Colonic mucosa (tissue), 4 donors: ENCODE measurements at places on chromosomes 6 and 20. TPM values are rescaled to one million over a fixed set of nuclear protein-coding genes. Genes with fewer than 3 reads are reported as not detected.

GRCh38 chr20:47549671-47550070 is 48.0 kb downstream of the NCOA3 start:
- H3K4me1 ChIP-seq, result no peaks in the 10 kb centered on the region
- DNase-seq, result no peak
- no peak overlapping the region for H3K27ac ChIP-seq
- H3K36me3 ChIP-seq, result no peaks in the 10 kb centered on the region
- H3K27me3 ChIP-seq, result no peaks in the 10 kb centered on the region
- H3K4me3 ChIP-seq, result no peak overlapping the region

Gene TGM3
- total RNA-seq, result 0.27 TPM

GRCh38 chr6:109304284-109305015 is 77.8 kb downstream of the CD164 start:
- no peaks in the 10 kb centered on the region for H3K36me3 ChIP-seq
- peaks cover 5% of the 10 kb centered on the region for H3K4me1 ChIP-seq
- peak overlapping the region; percentile 16 for H3K27ac ChIP-seq
- no peaks in the 10 kb centered on the region for H3K27me3 ChIP-seq

Gene ADTRP
- 79.9 TPM for total RNA-seq

Gene HLA-DRA
- total RNA-seq, result 44.3 TPM

DNA sequence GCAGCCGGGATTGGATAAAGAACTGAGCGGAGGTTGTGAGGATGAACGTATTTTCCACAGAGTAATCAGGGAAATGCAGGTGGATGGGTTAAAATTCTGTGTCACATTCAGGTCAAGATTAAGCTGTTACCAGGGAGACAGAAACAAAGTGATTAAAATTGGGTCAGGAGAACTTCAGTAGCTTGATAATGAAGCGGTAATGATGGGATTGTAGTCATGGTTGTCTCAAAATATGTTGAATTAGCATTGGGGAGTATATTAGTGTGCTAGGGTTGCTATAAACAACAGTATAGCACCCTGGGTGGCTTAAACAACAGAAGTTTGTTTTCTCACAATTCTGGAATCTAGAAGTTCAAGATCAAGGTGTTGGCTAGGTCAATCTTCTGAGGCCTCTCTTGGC is 155.5 kb downstream of the GJA1 start:
- no peaks in the 10 kb centered on the region for H3K4me1 ChIP-seq
- no peak for DNase-seq
- no peak overlapping the region for H3K27ac ChIP-seq
- no peak overlapping the region for H3K4me3 ChIP-seq
- H3K36me3 ChIP-seq, result no peaks in the 10 kb centered on the region

Gene SYNDIG1
- total RNA-seq, result 0.19 TPM

DNA sequence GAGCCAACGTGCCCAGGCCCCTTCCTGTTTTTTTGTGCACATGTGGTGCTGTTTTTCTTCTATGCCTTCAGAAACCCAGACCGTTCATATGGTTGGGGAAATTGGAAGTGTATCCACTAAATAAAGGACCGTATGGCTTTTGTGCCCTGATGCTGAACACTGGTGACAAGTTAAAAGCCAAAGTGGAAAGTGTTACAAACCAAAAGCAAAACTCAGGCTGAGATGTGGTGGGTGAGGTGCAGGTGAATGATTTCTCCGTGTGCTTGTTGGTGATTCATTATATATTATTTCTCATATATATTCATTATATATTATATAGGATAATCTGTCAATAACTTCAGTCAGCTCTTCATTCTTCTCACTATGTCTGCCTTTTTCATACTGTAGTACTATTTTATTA is 148.6 kb downstream of the SOBP start:
- no peaks in the 10 kb centered on the region for H3K4me1 ChIP-seq
- DNase-seq, result no peak
- no peak overlapping the region for H3K27ac ChIP-seq
- no peak overlapping the region for H3K4me3 ChIP-seq
- no peaks in the 10 kb centered on the region for H3K36me3 ChIP-seq

DNA sequence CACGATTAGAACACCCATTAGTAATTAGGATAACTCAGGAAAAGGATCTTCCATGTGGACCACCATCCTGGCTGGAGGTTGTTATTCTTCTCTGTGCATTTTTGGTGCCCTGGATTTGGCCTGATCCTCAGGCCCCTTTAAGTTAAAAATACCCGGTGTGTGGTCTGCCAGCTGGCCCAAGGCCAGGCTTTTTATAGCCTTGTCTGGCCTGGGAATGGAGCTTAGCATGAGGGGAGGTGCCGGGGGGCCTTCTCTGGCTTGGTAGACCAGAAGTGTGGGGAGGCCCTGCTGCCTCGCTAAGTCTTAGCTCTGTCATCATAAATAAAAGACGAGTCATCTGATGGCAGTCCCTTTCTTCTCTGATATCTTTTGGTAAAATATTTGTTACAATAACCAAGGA is 71.4 kb downstream of the ARID1B start:
- H3K27ac ChIP-seq, result no peak overlapping the region
- H3K4me1 ChIP-seq, result no peaks in the 10 kb centered on the region
- H3K36me3 ChIP-seq, result no peaks in the 10 kb centered on the region
- no peak for DNase-seq
- no peak overlapping the region for H3K4me3 ChIP-seq
